Left ventricle myocardium superior (tissue), 1 donor: ENCODE measurements at places on chromosomes 6 and 20. TPM values are rescaled to one million over a fixed set of nuclear protein-coding genes. Genes with fewer than 3 reads are reported as not detected.

BANF2 gene
- not detected for total RNA-seq

DOK5 gene
- total RNA-seq: 1.8 TPM

MEA1 gene
- 28.7 TPM for total RNA-seq

DDO gene
- total RNA-seq: 31.5 TPM

DSP gene
- total RNA-seq: 314 TPM

HLA-DRB1 gene
- total RNA-seq: 34.3 TPM

IMPG1 gene
- not detected for total RNA-seq

DPPA5 gene
- not detected for total RNA-seq

HAO1 gene
- total RNA-seq: not detected

FNDC11 gene
- total RNA-seq: 0.15 TPM

HFE gene
- 4.5 TPM for total RNA-seq

CCN6 gene
- not detected for total RNA-seq

EPPIN gene
- total RNA-seq: not detected

PXDC1 gene
- 25.0 TPM for total RNA-seq

RAET1E gene
- 0.79 TPM for total RNA-seq

PTPRT gene
- total RNA-seq: 0.10 TPM

HCK gene
- 4.4 TPM for total RNA-seq

GJA10 gene
- not detected for total RNA-seq

TSBP1 gene
- not detected for total RNA-seq

C6orf52 gene
- total RNA-seq: not detected

PDYN gene
- total RNA-seq: not detected

TMEM217 gene
- total RNA-seq: not detected

GSTA3 gene
- not detected for total RNA-seq

HEBP2 gene
- 104 TPM for total RNA-seq

ELOVL4 gene
- total RNA-seq: 0.12 TPM

TSPO2 gene
- total RNA-seq: not detected
